Muscle of leg (tissue), 16 donors: ENCODE measurements at places on chromosomes 5 and 9.

DNA sequence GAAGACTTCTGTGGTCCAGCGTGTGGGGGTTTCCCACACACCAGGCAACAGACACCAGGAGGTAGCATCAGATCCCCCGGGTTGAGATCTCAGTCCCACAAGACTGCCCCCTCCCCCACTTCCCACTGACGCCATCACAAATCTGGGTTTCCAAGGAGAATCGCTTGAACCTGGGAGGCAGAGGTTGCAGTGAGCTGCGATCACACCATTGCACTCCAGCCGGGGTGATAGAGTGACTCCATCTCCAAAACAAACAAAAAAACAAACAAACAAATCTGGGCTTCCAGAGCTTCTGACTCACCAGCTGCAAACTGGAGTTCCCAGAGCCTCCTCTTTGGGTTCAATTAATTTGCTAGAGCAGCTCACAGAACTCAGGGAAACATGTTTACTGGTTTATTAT, 4.7 kb upstream of the GBGT1 start:
- no peak for DNase-seq

- DNase-seq, result no peak
These were observed 44.4 kb downstream of the DIRAS2 start for GRCh38 chr9:90598191-90598590.

- no peak for DNase-seq
These were observed 34.3 kb downstream of the MTMR12 start for GRCh38 chr5:32278406-32278805.

- DNase-seq, result no peak
These were observed 133.7 kb downstream of the PLPPR1 start for GRCh38 chr9:101162231-101162630.

GRCh38 chr5:32975656-32976375, 264.7 kb downstream of the NPR3 start:
- no peak for DNase-seq

DNA sequence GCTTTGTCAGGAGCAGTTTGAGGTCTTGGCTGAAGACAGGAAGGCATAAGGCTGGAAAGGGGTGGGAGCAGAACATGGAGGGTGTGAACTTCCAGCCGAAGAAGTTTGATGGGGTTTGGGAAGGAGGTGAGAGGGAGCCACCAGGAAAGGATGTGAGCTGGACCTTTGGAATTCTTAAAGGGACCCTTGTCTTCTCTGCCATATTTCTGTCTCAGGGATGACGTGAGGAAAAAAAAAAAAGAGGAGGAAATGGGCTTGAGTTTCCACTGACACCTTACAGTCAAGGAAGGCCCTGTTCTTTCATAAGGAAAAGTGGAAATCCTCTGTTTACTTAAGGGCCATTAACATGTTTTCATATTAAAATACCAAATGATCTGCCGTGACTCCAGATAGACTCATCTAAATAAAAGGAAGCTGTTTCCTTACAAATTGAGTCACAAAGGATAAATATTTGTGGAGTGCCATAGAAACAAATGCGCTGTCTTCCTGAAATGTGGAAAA, 132.1 kb downstream of the PALM2AKAP2 start:
- peak; percentile 84 for DNase-seq

DNA sequence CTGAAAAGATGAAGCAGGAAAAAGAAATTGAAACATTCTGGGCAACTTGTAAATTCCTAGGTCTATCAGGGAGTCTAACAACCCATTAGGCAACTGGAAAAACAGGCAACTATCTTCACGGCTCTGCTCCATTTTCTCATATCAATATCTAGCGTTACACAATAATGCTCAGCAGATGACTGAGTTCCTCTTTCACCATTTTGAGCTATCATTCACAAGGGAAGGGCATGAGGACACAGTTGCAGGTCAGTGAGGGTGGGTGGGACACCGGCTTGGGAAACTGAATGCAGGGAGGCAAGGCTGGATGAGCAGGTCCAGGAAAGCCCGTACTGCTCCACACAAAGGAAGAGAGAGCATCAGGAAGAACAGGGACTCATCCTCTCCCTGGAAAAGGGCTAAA, 67.0 kb downstream of the FRMD3 start:
- DNase-seq, result no peak

- no peak for DNase-seq
These were observed 105.5 kb upstream of the TUT7 start for GRCh38 chr9:86459599-86460155.

GRCh38 chr9:304519-305185, 90.0 kb downstream of the DOCK8 start:
- peak; percentile 32 for DNase-seq

DNA sequence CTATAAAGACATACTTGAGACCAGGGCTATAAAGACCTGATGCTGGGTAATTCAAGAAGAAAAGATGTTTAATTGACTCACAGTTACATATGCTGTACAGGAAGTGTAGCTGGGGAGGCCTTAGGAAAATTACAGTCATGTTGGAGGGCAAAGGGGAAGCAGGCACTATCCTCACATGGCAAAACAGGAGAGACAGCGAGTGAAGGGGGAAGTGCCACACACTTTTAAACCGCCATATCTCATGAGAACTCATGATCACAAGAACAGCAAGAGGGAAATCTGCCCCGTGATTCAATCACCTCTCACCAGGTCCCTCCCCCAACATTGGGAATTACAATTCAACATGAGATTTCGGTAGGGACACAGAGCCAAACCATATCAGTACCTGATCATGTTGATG, 89.9 kb upstream of the ADAMTSL1 start:
- DNase-seq, result peak; percentile 68

- no peak for DNase-seq
These were observed 42.9 kb downstream of the GLRX start for GRCh38 chr5:95779611-95780010.

DNA sequence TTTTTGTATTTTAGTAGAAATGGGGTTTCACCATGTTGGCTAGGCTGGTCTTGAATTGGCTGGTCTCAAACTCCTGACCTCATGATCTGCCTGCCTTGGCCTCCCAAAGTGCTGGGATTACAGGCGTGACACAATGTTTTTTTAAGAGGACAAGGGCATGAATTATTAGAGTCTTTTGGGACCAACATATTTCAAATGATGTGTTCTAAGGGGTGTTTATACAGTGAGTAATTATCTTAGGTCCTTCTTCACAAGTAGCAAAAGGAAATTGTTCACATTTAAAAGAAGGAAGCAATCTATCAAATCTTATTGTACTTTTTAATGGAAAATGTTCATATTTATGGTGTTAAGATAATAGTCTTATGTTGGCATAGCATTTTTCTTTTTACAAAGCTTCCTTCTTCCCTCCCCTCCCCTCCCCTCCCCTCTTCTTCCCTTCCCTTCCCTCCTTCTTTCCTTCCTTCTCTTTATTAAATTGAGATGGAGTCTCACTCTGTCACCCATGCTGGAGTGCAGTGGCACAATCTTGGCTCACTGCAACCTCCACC, 6.7 kb downstream of the GNG10 start:
- DNase-seq, result no peak

DNA sequence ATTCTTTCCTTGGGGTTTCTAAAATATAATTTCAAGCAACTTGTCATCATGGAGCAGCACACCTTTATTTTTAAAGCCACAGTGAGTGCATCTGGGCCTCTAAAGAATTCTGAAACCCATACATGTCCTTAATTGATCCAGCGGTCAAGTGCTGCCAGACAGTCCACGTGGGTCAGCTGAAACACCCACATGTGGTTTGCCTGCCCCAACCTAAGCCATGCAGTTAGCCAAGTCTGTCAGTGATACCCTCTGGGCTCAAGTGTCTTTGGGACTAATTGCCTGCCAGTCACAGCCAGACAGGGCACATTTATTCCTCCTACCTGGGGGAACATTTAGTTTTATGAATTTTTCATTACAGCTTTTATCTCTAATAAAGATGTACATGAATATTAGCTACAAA, 291.4 kb upstream of the SLC30A5 start:
- DNase-seq, result no peak

- no peak for DNase-seq
These were observed 232.4 kb downstream of the ESM1 start for GRCh38 chr5:54753034-54753433.

GRCh38 chr9:21853414-21853813, 51.0 kb downstream of the MTAP start:
- no peak for DNase-seq

DNA sequence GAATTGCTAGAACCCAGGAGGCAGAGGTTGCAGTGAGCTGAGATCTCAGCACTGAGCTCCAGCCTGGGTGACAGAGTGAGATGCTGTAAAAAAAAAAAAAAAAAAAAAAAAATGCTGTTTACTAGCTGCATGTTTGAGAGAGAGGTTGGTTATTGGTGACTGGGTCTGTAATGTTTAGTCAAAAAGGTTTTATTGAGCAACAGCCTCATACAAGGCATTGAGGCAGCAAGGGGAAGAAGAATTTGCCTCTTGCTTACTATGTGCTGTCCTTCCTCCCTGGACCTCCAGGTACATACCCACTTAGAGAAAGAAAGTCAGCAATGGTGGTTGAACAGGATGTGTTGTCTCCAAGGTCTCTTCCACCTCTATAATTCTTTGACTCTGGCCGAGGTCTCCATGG, 140.7 kb upstream of the SPRY4 start:
- DNase-seq, result no peak

DNA sequence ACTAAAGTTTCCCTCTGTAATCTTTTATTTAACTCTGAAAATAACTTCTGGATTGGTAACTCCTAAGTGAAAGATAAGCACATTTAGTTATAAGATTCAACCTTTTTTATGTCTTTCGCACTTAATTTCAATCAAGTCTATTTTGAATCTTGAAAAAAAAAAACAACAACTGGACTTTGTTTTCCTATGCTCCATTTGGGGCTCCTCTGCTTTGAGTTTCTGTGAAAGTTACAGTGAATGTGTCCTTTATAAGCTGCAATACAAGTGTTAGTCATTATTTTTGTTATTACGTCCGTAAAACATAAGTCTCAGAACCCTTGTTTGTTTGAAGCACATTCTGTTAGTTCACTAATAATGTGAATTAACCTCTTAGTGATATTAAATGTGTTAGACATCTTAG, 276.8 kb downstream of the ADAMTS6 start:
- no peak for DNase-seq

DNA sequence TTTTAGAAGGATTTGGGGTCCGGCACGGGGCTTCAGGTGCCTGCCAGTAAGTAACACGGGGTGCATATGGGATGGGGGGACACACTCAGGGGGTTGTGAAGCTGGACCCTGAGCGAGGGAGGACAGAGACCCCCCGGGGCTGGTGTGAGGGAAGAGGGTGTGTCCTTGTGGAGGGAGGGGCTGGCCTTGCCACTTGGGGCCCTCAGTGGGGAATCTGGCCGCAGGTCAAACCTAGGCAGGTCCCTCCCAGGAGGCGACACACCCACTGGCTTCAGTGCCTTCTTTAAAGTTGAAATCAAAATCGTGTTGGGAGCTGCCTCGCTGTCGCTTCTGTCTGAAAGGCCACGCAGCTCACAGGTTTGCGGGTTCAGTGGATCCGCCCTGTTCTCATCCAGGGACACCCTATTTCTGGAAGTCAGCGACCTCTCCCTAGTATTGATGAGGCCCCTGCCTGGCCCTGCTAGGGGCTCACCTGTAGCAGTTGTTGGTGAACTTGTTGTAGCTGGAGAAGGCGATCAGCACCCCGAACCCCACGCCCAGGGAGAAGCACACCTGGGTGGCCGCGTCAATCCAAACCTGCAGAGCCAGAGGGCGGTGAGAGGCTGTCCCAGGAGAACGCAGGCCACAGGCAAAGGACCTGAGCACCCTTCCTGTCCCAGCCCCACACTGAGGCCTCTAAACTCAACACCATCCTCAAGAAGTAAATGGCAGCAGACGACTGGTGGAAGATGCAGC, 29.4 kb downstream of the SLC6A3 start:
- DNase-seq, result no peak

DNA sequence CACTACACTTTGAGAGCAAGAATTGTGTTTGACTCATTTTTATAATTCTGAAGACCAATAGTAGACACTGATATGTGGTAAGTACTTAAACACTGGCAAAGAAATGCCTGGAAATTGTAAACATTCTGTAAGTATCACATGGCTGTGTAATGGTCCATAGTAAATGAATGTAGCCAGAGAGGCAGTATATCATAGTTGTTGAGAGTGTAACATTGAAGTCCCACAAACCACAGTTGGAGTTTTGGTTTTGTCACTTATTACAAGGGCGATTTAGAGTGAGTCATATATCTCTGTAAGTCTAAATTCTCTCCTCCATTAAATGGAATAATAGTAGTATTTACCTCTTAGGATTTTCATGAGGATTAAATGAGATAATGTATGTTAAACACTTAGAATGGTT, 181.1 kb upstream of the MEF2C start:
- no peak for DNase-seq

GRCh38 chr9:18238254-18238653, 235.7 kb upstream of the ADAMTSL1 start:
- DNase-seq, result no peak

GRCh38 chr5:116494784-116495450, 79.7 kb downstream of the SEMA6A start:
- DNase-seq, result no peak

- DNase-seq, result no peak
These were observed 416.5 kb downstream of the KDM4C start for GRCh38 chr9:7174301-7174700.

DNA sequence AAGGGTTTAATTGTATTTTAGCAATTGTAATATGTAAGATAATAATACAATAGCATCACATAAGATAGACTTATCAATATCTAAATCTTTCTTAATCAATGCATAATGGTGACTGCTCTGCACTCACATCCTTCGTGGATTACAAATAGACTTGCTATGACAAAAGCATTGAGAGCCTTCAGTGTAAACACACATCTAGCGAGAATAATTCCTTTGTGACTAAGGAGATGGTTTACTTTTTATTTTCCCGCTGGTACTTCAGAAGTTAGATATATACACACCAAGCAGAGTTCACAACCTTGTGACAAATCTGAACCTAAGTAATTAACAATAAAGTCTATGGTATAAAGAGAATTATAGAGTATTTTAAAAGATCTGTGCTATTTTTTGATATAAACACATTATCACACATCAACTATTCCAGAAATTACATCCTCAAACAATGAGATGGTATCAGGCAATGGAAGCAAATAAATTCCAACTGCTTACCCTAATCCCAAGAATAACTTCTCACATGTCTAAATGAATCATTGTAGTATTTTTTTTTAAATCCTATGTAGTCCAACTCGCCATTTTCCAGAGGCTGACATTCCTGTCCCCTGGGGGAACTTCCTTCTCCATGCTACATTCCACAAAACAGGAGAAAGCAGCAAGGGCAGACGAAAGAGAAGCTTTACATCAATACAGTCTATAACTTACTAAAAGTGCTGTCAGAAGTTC, 51.2 kb downstream of the MAPKAP1 start:
- no peak for DNase-seq

GRCh38 chr5:99104538-99105132, 175.8 kb upstream of the CHD1 start:
- peak; percentile 47 for DNase-seq
